ENCODE measurements at places on chromosomes 1 and 21.
A peak's percentile ranks its signal among the peaks of the same experiment; 100 is the strongest.

- no peak for DNase-seq
Observed at GRCh38 chr1:210755991-210756659, 377.8 kb downstream of the KCNH1 start.

- DNase-seq = no peak
Observed at GRCh38 chr1:177631770-177632169, 338.1 kb downstream of the SEC16B start.

- peak; percentile 68 for DNase-seq
Observed at GRCh38 chr1:47192458-47193384, 2.9 kb upstream of the PDZK1IP1 start.

- DNase-seq = no peak
Observed at GRCh38 chr1:224767676-224768075, 151.6 kb downstream of the CNIH3 start.

DNA sequence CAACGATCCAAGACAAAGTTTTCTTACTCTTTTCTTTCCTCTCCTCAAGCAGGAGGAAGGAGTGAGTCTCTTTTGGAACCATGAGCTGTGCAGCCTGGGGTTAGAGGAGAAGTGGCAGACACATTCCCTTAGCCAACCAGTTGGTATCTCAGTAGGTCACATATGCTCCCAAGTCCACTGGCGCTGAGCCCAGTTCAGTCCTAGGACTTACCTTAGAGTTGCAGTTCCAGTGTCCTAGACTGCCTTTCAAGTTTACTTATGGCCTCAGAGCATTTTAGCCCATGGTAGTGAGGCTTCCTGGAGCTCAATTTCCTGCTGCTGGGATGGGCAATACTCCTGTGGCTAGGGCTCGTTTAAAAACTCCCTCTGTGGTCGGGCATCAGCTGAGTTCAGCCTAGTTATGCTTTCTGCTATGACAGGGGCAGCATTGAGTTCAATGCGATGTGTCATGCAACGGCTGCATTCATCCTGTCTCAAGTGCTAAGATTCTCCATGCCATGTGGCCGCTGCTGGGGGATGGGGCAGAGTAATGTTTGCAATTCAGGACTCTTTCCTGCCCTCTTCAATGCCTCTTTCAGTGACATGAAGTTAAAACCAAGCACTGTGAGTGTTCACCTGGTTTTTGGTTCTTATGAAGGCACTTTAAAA lies 103.8 kb downstream of the LRRC7 start:
- DNase-seq = no peak

DNA sequence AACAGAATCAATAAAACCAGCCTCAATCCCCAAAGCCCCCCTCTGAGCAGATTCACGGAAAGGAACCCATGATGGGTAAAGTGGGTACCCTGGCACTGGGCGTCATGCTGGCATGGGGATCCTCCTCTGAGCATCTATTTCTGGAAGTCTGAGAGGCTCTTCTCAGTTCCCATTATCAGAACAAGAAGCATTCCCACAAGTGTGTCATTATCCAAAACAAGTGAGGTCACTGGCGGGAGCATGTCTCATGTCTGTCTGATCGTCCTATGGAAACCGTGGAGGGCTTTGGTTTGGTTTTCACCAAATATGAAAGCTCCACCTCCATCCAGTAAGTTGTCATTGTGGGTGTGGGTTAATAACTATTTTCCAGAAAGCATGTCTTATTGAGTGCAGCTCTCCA lies 70.7 kb downstream of the PGM1 start:
- DNase-seq = peak; percentile 44

GRCh38 chr1:38121231-38121680 lies 74.7 kb upstream of the POU3F1 start:
- no peak for DNase-seq

GRCh38 chr1:11600836-11601235 lies 53.4 kb downstream of the FBXO2 start:
- no peak for DNase-seq

DNA sequence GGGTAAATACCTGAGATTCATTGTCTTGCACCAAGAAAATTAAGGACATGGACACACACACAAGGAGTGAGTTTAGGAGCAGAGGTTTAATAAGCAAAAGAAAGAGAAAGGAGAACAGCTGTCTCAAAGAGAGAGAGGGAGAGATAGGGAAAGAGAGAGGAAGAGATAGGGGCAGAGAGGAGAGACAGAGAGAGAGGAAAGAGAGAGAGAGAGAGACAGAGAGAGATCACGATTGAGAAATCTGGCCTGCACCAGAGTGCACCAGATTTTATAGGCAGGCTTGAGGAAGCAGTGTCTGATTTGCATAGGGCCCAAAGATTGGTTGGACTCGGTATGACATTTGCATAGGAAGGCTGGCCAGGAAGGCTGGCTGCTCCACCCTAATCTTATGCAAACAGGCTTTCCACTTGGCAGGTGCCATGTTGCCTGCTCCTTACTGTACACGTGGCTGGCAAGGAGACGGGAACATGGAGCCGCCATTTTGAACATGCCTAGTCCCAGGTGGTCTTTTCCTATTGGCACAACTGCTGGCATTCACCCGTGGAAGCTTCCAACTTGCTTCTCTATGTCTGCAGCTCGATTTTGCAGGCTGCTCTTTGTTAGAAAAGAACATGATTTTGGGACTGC lies 419.9 kb downstream of the ZP4 start:
- DNase-seq = peak; percentile 4

DNA sequence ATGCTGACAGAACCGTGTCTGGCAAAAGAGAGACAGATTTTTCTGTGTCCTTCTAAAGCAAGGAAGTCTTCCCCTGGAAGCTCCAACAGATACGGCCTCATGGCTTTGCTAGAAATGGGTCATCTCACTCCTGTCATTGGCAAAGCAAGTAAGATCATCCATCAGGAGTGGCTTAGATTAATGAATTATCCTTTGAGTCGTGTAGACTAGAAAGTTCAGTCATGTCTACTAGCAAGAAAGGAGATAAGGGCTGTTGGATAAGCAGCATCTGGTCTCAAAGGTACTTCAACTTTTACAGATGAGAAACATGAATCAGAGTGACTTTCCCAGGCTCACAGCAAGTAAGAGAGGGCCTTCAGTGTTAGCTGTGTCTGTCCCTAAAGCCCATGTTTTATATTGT lies 3.4 kb upstream of the AGO3 start:
- no peak for DNase-seq

Measured in epithelial cell of esophagus (primary cell).